C1 segment of cervical spinal cord (tissue), 14 donors: ENCODE measurements at places on chromosomes 11 and 22.

GRCh38 chr11:96319898-96320656 is 22.9 kb downstream of the MAML2 start:
- no peak for DNase-seq

DNA sequence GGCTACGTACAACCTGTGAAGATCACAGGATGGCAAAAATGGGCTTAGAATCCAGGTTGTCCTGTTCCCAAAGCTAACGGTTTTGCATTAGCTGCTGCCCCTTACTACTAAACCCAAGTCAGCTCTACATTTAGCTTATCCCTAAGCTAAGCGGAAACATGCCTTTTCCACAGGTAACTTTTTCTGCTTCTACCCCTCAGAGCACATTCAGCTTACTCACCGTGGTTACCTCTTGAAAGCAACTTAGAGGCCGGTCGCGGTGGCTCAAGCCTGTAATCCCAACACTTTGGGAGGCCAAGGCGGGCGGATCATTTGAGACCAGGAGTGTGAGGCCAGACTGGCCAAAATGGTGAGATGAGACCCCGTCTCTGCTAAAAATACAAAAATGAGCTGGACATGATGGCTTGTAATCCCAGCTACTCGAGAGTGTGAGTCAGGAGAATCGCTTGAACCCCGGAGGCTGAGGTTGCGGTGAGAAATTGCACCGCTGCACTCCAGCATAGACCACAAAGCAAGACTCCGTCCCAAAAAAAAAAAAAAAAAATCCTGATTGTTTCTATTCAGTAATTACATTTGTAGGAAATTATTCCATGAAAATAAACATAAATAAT is 790 bp upstream of the TMEM41B start:
- DNase-seq = peak; percentile 41

DNA sequence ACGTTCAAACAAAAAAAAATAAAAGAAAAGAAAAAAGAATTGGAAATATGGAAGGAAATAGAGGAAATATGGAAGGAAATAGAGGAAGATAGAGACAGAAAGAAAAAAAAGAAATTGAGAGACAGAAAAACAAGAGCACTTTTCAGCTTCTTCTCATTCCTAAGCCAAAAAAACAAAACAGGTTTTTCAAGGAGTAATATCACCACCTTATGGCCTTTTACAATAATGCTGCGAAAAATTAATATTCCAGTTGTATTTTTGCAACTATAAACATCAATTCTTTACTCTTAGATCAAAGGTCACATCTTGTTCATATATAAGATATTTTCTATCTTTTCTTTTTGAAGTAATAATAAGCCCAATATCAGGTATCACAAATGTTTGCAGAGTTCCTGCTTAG is 328.3 kb downstream of the FAT3 start:
- no peak for DNase-seq

DNA sequence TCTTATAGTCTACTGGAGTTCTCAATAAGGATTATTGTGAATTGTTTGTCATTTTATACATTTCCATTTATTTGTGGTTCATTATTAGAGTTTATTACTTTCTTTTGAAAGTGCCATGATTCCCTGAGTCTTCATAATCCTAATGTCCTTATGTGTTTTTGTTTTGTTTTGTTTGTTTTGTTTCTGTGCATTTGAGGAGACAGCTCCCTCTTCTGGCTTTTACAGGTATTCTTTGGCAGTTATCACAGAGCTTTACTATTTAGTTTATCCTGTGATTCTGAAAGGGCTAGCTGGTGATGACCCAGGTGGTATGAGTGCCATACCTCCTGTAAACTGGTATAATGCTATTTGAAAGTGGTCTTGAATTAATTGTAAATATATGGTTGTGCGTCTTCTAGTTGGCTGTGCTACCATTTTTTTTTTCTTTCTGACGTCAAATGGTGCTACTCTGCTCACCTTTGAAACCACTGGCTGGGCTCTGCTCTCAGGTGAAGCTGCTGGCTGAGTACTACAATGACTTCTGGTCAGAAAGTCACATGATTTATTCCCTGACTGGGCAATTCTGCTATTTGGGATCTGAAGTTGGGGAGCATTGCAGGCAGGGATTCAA is 751.2 kb downstream of the JRKL start:
- DNase-seq = no peak

GRCh38 chr11:36407356-36407755 is 102.7 kb downstream of the TRAF6 start:
- no peak for DNase-seq

DNA sequence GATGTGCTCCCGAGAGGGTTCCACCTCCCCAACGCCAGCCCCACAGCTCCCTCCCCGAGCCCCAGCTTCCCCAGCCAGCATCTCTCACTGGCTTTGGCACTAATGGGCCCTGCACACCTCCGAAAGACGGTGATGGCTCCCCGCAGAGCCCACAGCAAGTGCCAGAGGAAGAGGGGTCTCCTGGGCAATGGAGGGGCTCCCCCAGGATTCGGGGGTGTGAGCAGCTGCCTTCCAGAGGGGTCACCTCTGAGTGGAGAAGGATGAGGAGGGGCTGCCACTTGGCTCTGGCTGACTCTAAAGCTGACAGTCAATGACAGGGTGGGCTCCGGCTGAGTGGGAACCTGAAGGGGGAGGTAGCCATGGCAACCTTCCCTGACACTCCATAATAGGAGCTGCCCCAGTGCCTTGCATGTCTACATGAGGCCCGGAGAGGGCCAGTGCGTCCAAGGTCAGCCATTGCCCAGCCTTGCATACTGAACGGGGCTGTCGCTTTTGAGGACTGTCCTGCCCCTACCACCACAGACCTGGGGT is 98.6 kb upstream of the SYT13 start:
- DNase-seq = no peak

DNA sequence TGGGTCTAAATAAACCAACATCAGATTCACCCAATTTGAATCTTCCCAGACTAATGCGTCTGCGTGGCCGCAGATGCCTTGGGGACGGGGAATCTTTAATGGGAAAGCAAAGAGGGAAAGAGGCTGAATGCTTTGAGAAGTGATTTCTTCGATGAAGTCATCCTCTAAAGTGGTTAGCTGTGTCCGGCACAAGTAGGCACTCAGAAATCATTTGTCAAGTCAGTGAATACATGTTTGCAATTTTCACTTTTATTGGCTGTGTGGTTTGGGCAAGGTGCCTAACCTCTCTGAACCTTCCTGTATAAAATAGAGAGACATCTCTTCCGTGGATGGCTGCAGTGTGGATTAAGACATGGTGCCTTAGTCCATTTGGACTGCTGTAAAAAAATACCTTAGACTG is 19.7 kb upstream of the IFT27 start:
- no peak for DNase-seq

- DNase-seq = no peak
Measured at GRCh38 chr11:35747668-35748067, 85.1 kb downstream of the TRIM44 start.

- DNase-seq = no peak
Measured at GRCh38 chr11:66841861-66842260, 1.4 kb upstream of the RCE1 start.

DNA sequence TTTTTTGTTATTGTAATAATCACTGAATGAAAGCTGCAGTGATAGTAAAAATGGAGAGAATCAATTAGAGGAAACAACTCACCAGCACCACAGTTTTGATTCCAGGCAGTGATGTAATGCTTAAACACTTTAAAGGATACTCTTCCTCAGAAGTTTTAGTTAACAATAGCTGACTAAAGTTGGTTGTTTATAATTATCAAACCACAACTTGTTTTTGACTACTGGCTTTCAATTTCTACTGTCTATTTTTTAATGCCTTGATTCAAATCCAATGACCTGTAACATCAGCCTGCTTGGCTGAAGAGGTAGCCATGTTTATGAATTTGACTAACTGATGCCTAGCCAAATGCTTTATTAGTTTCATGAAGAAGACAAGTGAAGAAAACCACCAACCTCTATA is 18.2 kb upstream of the CASP12 start:
- DNase-seq = no peak

- DNase-seq = no peak
Measured at GRCh38 chr11:76768909-76769560, 14.1 kb upstream of the TSKU start.

DNA sequence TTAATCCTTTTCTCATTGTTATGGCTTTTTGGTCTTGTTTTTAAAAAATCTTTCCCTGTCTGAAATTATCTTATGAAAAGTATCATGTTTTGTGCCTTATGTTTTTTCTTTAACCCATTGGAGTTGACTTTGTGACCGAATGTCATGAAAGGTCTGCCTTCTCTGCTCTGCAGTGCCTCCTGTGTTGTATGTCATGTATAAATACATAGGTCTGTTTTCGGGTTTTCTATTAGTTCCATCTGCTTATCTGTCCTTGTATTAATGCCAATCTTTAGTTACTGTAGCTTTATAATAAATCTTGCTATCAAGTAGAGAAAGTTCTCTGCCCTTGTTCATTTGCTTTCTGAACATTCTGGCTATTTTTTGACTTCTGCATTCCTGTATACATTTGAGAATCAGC is 73.0 kb downstream of the ZBTB44 start:
- DNase-seq = no peak

GRCh38 chr11:76962583-76963416 is 71.4 kb upstream of the B3GNT6 start:
- DNase-seq = no peak

DNA sequence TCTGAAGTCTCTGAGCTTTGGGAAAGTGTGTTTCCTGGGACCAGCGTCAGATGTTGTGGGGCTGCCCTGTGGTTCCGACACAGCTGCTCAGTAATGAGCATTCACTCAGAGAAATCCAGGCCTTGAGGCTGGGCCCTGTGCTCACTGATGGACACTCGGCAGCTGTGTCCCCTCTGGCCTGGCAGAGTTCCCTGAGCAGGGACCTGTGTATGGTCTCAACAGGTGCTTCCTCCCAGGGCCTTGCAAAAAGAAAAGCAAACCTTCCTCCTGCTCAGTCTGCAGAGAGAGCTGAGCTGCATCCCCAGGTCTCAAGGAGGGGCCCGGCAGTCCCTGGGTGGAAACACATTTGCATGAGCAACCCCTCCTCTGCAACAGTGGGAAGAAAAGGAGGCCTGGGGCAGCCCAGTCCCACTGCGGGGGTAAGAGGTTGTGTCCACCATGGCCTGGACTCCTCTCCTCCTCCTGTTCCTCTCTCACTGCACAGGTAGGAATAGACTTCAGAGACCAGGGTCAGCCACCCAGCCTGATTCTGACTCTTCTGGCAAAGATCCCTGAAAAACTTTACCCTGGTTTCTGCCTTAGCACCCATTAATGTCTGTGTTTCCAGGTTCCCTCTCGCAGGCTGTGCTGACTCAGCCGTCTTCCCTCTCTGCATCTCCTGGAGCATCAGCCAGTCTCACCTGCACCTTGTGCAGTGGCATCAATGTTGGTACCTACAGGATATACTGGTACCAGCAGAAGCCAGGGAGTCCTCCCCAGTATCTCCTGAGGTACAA is 131.2 kb downstream of the VPREB1 start:
- no peak for DNase-seq

- DNase-seq = no peak
Measured at GRCh38 chr11:116107229-116107628, 603.0 kb upstream of the CADM1 start.

DNA sequence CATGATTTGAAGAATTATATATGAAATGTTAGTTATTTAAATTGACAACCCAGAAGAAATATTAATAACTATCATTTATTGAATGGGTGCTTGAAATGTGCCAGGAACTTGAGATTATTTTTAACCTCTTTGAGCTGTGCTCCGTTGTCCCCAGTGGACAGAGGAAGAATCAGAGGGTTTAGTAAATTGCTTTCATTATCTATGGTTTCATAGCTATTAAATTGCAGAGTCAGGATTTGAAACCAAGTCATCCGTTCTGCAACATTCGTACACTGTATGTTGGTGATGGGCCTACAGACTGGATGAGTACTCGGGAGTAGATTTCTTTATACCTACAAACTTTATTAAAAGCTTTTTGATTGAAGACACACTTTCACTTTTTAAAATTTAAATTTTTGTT is 4.9 kb downstream of the HSD17B12 start:
- no peak for DNase-seq

DNA sequence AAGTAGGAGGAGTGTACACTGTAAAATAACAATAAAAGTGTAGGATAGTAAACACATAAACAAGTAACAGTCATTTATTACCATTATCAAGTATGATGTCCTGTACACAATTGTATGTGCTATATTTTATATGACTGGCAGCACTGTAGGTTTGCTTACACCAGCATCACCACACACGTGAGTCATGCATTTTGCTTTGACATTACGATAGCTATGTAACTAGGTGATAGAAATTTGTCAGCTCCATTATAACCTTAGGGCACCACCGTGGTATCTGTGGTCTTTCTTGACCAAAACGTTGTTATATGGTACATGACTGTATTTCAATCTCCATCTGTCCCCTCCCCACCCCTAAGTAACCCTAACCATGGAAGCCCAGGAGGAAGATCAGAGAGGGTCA is 1.1 kb downstream of the DNAL4 start:
- no peak for DNase-seq

- no peak for DNase-seq
Measured at GRCh38 chr22:35575116-35575748, 34.6 kb downstream of the RASD2 start.

DNA sequence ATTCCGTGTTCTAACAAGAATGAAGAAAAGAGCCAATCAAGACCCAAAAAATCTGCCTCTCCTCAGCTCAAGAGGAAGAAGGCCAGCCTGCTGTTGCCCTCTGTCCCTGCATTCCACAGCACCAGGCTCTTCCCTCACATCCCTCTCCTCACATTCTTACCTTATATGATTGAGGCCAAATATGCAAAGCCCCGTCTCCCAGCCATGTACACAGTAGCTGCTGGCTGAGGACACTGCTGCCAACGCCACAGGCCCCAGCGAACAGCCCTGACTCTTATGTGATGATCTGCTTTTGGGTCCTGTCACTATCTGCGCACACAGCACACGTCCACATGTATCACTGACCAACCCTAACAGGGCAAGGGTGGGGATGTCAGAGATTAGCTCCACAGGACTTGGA is 60.2 kb downstream of the MICAL3 start:
- no peak for DNase-seq

DNA sequence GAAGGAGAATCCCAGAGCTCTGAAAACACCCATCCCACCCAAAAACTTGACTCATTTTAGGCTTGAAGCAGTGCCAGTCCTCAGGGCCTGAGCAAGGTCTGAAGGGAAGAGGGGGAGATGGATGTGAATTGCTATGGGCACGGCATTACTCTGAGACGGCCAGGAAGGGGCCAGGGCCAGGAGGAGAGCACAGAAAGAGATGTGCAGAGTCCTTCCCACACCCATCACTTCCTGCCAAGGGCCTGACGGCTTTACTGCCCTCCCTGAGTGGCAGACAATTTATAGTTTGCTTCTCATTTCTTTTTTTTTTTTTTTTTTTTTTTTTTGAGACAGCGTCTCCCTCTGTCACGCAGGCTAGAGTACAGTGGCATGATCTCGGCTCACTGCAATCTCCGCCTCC is 22.5 kb downstream of the TAB1 start:
- no peak for DNase-seq
